AG04450 (cell line): ENCODE measurements at places on chromosomes 4 and X. TPM values are rescaled to one million over a fixed set of nuclear protein-coding genes. Genes with fewer than 3 reads are reported as not detected.

Gene FOXP3
- polyA plus RNA-seq: 0.09 TPM in 1 of 2 replicates, not detected in the other

Gene CC2D2A
- 33.8 and 40.7 TPM in 2 replicates for polyA plus RNA-seq

Gene RAB41
- polyA plus RNA-seq: not detected in 2 replicates

Gene ZCCHC18
- polyA plus RNA-seq: 1.9 and 2.1 TPM in 2 replicates

Gene PNCK
- 0.17 TPM in 1 of 2 replicates, not detected in the other for polyA plus RNA-seq

Gene GALNTL6
- 0.02 TPM in 1 of 2 replicates, not detected in the other for polyA plus RNA-seq

Gene GRIA3
- polyA plus RNA-seq: 0.06 TPM in 2 replicates

Gene GIMD1
- not detected in 2 replicates for polyA plus RNA-seq

Gene RIBC1
- polyA plus RNA-seq: 0.26 and 0.31 TPM in 2 replicates

Gene TRIM2
- 30.4 and 31.3 TPM in 2 replicates for polyA plus RNA-seq

Gene PLK4
- polyA plus RNA-seq: 4.8 and 8.6 TPM in 2 replicates

Gene USP17L20
- polyA plus RNA-seq: not detected in 2 replicates

Gene PDHA2
- polyA plus RNA-seq: not detected in 2 replicates

Gene GABRG1
- not detected in 2 replicates for polyA plus RNA-seq

Gene MAGED4
- polyA plus RNA-seq: 20.6 and 24.4 TPM in 2 replicates
